ENCODE measurements at places on chromosomes 3 and 15.

DNA sequence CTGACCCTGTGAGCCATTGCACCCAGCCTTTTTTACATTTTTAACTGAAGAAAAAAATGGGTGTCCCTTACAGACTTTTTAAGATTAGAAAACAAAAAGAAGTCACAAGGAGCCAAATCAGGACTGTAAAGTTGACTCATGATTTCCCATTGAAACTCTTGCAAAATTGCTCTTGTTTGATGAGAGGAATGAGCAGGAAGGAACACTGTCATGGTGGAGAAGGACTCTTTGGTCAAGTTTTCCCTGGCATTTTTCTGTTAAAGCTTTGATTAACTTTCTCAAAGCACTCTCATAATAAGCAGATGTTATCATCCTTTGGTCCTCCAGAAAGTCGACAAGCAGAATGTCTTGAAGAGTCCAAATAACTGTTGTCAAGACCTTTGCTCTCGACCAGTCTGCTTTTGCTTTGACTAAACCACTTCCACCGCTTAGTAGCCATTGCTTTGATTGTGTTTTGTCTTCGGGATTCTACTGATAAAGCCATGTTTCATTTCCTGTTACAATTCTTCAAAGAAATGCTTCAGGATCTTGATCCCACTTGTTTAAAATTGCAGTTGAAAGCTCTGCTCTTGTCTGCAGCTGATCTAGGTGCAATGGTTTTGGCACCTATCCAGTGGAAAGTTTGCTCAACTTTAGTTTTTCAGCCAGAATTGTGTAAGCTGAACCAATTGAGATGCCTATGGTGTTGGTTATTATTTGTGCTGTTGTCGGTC, 369.4 kb downstream of the MAGI1 start:
- no peak for DNase-seq

DNA sequence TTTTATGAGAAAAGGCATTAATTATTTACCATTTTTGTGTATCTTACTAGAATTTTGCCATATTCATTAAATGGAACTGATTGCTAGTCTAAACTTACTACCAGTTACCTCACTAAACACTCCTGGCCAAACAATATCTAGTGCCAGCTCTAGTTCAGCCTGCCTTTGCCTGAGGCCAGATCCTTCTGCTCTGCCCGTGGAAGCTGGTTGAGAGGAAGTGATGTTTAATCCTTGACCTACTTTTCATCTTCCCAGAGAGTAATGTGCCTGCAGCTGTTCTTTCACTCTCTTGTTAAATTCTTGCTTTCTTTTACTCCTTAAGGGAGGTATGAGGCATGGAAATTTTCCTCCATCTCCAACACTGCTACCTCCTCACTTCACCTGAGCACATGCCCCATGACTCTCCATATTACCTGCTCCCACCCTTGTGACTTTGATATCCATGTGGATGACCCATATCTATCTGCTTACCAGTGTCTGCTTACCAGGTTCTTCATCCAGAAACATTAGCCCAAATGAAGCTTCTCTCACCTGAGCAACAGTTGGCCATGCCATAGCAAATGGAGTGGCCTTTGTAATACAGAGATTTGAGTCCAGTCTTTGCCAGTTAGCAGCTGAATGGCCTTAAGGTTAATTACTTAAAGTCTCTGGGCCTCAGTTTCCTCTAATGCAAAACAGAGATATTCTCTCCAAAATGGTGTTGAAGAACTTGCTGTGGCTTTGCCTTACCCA, 53.4 kb downstream of the UBE2E1 start:
- no peak for DNase-seq

DNA sequence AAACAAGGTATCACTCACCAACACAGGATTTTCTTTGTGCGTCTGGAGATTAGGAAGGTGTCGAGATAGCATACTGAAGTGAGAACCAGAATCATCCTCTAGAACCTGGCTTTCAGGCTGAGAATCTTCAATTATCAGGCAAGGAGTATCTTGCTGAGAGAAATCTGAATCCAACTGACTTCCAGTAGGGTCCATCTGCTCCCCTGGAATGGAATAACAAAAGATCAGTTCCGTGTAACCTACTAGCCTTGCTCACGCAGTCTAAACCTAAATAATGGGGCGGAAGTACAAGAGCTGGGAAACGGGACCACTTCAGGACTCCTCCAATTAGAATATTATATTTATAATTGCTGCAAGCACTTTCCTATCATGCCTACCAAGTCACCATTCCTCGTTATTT, 690 bp downstream of the TP53BP1 start:
- no peak for DNase-seq

GRCh38 chr3:23659274-23659673, 146.5 kb upstream of the UBE2E1 start:
- DNase-seq, result no peak

DNA sequence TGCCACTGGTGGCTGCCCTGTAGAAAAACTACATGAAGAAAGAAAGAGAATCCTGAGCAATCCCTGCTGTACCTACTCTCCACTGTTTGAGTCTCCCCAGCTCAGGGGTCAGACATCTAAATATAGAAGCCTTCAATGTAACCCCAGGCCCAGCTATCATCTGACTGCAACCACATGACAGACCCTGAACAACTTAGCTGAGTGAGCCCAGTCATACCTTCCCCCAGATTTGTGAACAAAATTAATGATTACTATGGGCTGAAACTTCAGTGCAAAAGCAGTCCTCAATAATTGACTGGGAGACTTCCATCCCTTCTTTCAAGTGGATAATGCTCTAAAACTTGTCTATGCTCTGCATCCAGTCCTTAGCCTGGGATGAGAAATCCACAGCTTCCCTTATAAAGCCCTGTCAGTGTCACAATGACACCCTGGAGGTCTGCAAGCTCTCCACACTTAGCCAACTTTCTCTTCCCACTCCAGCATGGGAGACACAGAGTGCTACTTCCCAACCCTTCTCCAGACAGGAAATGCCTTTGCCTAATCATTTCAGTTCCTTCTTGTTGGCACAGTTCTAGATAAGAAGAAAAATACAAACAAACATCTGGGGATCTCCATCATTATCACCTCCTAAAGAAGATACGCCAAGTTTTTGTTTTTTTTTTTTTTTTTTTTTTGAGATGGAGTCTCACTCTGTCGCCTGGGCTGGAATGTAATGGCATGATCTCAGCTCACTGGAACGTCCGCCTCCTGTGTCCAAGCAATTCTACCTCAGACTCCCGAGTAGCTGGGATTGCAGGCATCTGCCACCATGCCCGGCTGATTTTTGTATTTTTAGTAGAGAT, 198.5 kb upstream of the GADL1 start:
- no peak for DNase-seq

- no peak for DNase-seq
Measured at GRCh38 chr3:33750211-33750548, 32.1 kb upstream of the CLASP2 start.

DNA sequence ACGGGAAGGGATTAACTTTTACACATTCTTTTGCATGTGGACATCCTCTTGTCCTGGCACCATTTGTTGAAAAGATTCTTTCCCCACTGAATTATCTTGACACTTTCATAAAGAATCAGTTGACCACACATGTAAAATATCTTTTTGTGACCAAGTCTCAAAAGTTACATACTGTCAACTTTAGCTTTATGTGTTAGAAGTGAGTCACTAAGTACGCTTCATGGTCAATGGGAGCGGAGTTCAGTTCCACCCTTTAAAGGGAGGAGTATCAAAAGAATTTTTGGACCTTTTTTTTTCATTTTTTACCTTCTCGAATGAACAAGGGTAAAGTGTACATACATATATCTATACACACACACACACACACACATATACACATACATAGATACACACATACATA, 35.4 kb downstream of the MAPK6 start:
- DNase-seq, result no peak

- DNase-seq, result no peak
Measured at GRCh38 chr15:80556694-80557367, 138.3 kb upstream of the ABHD17C start.

- peak; percentile 25 for DNase-seq
Measured at GRCh38 chr3:190120269-190121060, at the start of gene P3H2. P3H2 (minus strand) TSS chr3:190120897; CDS start chr3:190120731, 166 bp downstream.

GRCh38 chr15:62428851-62429598, 263.9 kb upstream of the C2CD4B start:
- DNase-seq, result no peak

- DNase-seq, result peak; percentile 90
Measured at GRCh38 chr3:50192689-50193141, 1.3 kb downstream of the GNAT1 start.

GRCh38 chr3:125594125-125594524, 1.2 kb downstream of the OSBPL11 start:
- no peak for DNase-seq

Measured in activated naive CD4-positive, alpha-beta T cell treated with anti-CD3 and anti-CD28 coated beads, Interleukin-2, amount 10 ng/mL, durations not matched to agents 7 days and 5 days (primary cell).